ENCODE measurements at places on chromosomes 5 and 9.

GRCh38 chr5:136052692-136053335 lies 24.0 kb downstream of the TGFBI start:
- DNase-seq: no peak

GRCh38 chr9:121398374-121398773 lies 28.3 kb upstream of the STOM start:
- peak; percentile 82 for DNase-seq

DNA sequence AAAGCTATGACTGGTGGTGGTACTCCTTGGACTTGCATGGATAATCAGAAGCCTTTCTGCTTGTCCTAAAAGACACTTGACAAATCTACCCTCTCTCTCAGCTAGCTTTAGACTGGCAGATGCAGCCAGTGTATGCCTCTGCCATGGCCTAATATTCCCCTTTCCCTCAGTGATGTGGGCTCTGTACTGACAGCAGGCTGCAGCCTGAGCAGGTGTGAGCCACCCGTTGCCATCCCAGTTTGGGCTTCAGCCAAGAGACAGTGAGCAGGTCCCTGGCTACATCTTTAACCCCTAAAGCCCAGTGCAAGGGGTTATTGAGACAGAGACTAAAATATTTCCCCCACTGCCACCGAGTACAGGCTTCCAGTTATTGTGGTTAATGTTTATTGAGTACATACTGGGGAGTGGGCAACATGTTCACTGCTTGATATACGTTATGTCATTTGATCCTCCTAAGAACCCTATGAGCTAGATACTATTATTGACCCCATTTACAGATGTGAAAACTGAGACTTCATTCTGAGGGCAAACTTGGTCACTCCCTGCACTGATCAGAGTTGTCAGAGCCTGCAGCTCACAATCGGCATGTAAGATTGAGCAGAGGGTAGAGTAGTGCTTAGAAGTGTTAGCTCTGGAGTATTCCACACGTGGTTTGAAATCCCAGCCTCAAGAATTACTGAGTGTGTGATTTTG lies 254.2 kb downstream of the ARHGAP26 start:
- no peak for DNase-seq

DNA sequence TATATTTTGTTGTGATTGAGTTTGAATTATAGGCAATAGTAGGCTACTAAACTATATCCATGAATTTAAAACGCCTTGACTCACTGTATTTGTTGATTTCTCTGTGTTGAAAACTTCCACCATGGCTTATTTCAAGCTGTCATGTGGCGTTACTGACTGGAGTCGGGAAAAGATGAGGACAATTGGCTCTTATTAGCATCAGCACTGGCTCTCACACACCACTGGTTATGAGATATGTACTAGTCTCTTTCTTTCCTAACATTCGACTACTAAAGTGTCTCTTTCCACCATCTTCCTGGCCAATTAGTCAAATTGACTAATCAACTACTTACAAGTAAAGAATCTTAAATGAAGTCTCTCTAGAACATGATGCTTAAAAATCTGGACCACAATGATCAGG lies 9.1 kb upstream of the DAB2 start:
- DNase-seq: no peak

GRCh38 chr9:33264003-33264472 lies 470 bp downstream of the BAG1 start:
- DNase-seq: peak; percentile 14

DNA sequence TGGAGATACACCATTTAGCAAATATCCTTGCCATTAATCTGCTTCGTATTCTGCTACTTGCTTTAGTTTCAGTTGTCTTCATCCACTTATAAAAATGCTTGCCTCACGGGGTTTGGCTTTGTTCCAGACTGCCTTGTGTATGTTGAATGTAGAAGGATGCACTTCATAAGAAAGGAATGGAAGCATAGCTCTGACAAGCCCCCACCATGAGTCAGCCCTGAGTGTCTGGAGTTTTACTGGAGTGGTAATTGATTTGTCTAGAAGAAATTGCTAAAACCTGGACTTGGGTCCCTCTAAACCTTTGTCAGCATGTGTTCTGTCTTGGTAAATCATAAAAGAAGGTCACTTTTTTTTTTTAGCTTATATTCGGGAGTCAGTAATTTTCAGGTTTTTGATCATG lies 4.6 kb downstream of the TEX48 start:
- DNase-seq: peak; percentile 98

DNA sequence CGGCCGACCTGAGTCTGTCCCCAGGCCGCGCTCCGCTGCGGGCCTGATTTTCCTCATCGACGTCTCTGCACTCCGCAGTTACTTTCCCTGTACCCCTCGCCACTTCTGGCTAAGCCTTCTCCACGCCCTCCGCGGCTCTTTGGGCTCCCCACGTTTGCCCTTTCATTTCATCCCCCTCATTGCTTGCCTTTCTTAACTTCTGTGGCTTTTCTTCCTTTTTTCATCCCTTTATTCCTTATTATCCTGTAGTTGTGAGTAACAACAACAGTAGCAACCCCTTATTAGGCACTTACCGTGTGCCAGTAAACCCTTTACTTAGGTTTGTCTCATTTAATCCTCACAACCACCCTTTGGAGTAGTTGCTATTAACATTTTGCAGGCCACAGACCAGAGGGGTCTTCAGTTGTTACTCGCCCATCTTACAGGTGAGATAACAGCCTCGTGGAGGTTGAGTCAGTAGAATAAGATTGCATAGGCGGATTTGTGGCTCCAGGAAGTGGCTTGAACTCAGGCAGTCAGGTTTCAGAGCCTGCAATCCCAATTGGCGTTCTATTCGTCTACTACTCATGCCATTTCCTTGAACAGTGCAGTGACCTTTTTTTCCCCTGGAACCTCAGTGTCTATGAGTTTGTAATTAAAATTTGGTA lies 724 bp downstream of the TCERG1 start:
- DNase-seq: no peak

- DNase-seq: no peak
Observed at GRCh38 chr5:42579320-42579719, 156.1 kb downstream of the GHR start.

Measured in HS-27A (cell line).